ENCODE measurements at places on chromosomes 2 and 18. TPM values are rescaled to one million over a fixed set of nuclear protein-coding genes. Genes with fewer than 3 reads are reported as not detected.

The C2orf15 gene
- total RNA-seq: not detected

The CNGA3 gene
- not detected for total RNA-seq

The DSG4 gene
- total RNA-seq: not detected

The NYAP2 gene
- under 0.01 TPM for total RNA-seq

The SIX2 gene
- 0.72 TPM for total RNA-seq

The CRYGC gene
- total RNA-seq: not detected

The OSBPL6 gene
- total RNA-seq: 2.9 TPM

The ANTXR1 gene
- total RNA-seq: 98.2 TPM

The ADAM23 gene
- total RNA-seq: 1.4 TPM

The FBXO48 gene
- total RNA-seq: 0.65 TPM

The IL36RN gene
- not detected for total RNA-seq

Measured in epithelial cell of alveolus of lung (primary cell).